Activated T-helper 1 cell treated with anti-CD3 and anti-CD28 coated beads, Interleukin-2, amount 50 U/mL, for 16 hours (primary cell): ENCODE measurements at places on chromosomes 3 and 15.

DNA sequence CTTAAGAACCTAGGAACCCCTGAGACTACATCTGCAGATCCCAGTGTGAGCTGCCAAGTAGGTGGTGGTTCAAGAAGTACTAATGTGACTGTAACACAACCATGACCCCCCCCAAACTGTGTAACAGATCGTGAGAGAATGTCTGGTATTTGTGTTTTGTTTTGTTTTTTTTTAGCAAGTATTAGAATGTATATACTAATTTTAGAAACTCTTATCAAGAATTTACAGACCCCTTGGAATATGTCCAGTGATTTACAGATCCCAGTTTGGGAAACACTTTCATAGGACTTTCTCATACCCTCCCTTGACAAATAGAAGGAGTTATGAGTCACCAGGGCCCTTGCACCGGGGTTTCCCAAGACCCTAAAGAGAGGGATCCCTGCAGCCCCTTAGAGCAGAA is 79.8 kb downstream of the SEMA5B start:
- DNase-seq, result no peak

- no peak for DNase-seq
Measured at GRCh38 chr15:75043509-75044257, 20.3 kb downstream of the PPCDC start.

GRCh38 chr15:77032647-77033416 is 37.9 kb downstream of the PSTPIP1 start:
- DNase-seq, result peak; percentile 3

DNA sequence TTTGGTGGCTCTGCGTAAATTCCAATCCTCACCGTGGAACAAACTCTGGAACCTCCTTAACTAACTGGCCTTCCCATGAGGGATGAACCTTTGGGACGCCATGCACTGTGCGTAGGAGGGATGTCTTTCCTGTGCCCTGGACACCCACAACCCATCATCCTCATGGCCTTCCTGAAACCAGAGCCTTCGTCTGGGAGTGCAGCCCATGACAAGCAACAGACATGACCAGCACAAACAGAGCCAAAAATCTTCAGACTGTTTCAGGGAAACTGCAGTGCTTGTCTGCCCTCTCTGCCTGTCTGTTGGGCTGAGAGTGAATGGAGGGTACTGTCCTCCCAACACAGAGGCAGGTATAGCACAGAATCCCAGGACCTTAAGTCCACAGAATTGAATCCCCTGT is 61.1 kb upstream of the BOC start:
- DNase-seq, result no peak

DNA sequence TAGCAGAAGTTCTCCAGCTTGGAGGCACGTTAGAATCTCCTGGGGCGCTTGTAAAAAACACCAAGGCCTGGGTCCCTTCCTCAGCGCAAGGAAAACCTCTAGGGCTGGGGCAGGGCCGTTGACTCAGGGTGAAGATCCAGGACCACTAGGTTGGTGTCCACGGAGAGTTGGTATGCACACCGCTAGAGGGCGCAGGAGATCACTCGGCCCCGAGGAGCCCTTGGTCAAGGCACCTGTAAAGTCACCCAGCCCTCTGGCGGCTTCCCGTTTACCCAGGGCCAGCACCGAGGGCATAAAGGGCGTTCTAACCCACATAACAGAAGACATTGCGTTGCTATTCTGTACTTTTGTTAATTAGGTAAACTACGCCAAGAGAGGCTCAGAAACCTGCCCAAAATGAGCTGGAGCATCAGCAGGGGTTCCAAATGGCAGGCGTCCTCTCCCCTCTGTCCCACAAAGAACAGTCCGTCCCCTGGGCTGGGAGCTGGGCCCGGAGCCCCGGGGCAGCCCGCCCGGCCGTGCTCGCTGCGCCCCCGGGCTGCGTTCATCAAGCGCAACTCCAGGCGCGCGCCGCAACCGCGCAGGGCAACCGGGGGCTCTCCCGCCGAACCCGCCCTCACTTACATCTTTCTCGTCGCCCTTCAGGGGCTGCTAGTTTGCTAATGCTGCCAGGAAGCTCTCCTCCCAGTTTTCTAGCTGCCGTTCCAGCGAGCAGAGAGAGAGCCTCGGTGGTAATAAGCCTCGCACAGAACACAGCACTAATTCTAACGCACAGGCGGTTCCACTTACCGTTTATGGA is 332.1 kb downstream of the ARRDC4 start:
- DNase-seq, result no peak

DNA sequence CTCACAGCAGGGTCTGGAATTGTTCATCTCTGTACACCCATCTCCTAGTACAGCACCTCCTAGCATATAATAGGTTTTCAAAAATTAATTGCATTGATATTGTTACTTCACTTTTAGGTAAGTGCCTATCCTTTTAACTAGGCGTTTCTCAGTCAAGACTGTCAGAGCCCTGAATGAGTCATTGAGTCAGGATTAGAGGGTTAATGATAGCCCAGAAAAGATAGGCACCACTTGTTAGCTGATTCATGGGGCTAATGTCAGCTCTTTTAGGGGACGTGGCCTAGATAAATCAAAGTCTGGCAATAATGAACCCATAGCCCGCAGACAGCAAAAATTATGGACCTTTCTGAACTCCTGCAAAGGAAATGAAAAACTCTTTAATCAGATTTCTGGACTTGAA is 42.9 kb downstream of the TIMP4 start:
- no peak for DNase-seq

GRCh38 chr3:133509488-133509887 is 64.0 kb upstream of the CDV3 start:
- DNase-seq, result no peak

- DNase-seq, result no peak
Measured at GRCh38 chr15:65285291-65286068, 1.2 kb downstream of the PARP16 start.

GRCh38 chr3:115072265-115073021 is 74.6 kb downstream of the ZBTB20 start:
- DNase-seq, result no peak

GRCh38 chr3:181622365-181622764 is 89.4 kb upstream of the SOX2 start:
- no peak for DNase-seq

GRCh38 chr3:113533534-113533892 is 1.2 kb downstream of the SIDT1 start:
- DNase-seq, result no peak

DNA sequence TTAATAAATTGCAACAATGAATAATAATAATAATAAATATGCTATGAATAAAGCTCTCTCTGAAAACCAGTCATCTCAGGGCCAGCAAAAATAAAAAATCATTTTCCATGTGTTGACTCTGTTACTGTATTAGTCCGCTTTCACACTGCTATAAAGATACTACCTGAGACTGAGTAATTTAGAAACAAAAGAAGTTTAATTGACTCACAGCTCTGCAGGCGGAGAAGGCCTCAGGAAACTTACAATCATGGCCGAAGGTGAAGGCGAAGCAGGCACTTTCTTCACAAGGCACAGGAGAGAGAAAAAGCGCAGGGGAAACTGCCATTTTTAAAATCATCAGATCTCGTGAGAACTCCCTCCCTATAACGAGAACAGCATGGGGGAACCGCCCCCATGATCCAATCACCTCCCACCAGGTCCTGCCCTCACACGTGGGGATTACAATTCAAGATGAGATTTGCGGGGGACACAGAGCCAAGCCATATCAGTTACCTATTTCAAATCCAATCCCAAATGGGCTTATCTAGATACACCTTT is 224.1 kb downstream of the IGSF11 start:
- no peak for DNase-seq

DNA sequence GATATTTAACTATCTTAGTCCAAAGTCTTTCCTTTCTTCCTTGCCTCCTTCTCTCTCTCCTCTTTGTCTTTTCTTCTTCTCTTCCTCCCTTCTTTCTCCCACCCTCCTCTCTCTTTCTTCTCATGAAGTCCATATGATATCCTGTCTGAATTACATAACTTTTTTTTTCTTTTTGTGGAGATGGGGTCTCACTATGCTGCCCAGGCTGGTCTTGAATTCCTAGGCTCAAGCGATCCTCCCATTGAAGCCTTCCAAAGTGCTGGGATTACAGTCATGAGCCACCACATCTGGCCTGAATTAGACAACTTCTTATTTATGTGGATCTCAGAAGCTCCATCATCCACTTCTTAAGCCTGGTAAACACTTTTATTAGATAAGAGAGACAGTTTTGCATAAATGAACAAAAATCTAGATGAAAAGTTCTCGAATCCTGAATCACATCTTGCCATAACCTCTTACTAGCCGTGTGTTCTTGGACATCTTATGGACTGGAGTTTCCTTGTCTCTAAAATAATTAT is 206.5 kb downstream of the LPP start:
- DNase-seq, result no peak

DNA sequence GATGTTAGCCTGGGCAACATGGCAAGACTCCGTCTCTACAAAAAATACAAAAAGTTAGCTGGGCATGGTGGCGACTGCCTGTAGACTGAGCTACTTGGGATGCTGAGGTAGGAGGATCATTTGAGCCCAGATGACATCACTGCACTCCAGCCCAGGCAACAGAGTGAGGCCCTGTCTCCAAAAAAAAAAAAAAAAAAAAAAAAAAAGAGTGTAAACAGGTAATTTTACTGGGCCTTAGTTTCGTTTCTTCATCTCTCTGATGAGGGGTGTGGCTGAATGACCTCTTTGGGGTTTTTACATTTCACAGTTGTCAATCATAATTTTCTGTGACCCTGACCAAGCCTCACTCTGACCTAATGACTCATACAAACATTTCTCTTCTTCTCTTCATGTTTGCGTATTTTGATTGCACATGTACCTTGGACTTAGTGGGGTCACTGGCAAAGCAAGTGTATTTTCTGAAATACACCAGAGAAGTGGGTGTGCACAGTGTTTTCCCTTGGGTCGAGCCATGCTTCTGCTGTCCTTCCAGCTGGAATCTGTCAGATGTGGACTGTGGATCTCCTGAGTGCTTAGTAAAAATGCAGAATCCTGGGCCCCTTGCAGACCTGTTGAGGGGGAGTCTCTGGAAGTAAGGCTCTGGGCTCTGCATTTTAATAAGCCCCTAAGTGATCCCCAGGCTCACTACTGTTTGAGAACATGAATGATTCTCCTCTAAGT is 140.5 kb downstream of the FNDC3B start:
- DNase-seq, result no peak

DNA sequence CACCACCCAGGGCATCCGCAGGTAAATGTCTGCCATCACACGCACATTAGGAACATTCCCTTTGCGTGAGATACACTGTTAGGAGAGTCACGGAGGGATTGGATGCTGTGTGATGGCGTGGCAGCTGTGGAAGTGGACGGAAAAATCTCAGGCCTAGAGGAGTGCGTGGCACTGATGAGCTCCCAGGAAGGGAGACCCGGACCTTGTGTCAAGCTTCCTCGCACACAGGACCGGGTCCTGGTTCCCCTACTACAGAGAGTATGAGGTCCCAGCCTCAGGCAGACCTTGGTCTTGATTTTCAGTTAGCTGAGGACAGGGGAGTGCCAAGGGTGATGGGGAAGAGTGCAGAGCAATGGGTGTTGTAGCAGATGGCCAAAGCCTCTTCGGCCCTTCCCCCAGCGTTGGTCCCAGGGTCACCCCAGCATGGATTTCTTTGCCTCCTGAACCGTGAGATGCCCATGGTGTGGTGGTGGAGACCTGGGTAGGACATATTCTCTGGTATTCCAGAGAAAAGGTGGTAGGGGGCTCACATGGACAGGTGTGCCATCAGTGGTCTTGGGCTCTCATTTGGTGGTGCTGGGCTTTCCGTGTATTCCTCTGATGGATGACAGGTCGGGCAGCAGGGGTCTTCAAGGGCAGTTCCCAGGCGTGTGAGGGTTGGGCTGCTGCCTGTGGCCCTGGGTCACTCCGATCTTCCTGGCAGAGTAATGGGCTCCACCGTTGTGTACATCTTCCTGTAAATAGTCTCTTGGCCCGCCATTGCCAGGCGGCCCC is 105.1 kb downstream of the SNRPN start:
- DNase-seq, result no peak

DNA sequence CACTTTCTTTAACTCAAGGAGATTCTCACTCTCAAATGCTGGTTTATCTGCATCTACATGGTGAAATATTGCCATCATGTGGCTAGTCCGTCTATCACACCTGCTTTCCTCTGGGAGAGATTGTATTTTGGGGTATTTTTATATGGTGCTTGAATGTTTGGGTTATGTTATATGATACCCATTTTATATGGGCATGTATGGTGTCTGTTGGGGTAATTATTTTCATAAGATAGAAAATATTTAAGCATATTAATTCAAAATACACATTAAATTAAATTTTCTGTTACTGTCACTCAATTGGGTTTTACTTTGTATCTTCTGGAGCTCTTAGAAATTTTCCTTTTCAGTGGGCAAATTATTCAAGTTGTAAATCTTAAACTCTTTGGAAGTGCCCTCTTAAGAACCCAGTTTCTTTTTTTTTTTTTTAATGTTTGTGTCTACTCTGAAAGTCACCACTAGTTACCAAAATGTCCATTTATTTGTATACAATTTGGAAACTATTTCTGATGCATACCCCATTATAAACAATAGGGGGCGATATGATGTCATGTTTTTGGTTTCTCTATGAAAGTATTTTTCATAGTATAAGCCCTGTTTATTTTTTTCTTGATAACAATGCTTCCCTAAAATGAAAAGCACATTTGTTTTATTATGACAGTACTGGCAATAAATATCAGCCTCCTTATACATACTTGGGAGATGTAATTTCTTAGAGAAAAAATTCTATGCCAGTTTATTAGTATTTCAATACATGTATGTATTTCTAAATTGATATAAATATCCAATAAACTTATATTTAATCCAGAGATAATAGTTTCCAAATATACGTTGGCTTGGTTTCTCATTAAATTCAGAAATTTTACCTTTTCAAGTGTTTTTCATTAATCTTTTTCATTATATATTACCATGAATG is 36.1 kb upstream of the PLSCR5 start:
- no peak for DNase-seq

- no peak for DNase-seq
Measured at GRCh38 chr3:45272828-45273470, 46.9 kb upstream of the TMEM158 start.

GRCh38 chr3:52886049-52886730 is 11.2 kb downstream of the STIMATE start:
- DNase-seq, result no peak

- no peak for DNase-seq
Measured at GRCh38 chr15:75832114-75832513, 11.1 kb upstream of the UBE2Q2 start.

DNA sequence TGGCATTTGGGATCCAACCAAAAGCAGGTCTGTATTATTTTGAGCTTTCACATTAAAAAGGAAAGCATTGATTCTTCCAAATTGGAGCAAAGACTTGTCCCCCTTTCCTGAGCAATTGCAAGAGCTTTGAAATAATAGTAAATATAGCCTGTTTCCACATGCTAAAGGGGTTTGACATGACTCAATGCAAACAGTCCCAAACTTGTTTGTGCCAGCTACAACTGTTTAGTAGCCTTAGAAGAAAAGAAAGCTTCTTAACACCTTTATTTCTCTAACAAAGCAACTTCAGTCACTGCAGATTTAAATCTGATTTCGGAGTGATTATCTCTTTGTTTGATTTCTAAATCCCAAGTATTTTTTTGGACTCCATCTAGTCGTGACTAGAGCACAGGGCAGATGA is 180.2 kb downstream of the SEMA6D start:
- DNase-seq, result no peak

- no peak for DNase-seq
Measured at GRCh38 chr3:15979495-15979894, 181.7 kb upstream of the ANKRD28 start.
